ENCODE measurements at places on chromosomes 7 and 10.

DNA sequence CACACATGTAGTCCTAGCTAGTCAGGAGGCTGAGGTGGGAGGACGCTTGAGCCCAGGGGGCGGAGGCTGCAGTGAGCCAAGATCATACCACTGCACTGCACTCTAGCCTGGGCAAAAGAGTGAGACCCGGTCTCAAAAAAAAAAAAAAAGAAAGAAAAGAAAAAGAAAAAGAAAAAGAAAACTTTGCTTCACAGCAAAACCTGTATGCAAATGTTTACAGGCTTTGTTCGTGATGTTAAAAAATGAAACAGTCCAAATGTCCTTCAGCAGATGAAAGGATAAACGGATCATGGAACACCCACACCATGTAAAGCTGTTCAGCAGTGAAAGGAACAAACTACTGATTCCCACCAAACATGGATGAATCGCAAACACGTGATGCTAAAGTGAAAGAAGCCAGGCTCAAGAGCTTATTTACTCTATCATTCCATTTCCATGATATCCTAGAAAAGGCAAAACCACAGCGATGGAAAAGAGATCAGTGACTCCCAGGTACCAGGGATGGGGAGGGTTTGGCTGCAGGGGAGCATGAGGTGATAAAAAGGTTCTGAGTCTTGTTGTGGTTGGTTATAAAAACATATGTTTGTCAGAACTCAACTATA lies 15.1 kb downstream of the LRRC20 start:
- DNase-seq, result no peak

GRCh38 chr7:66145400-66146104 lies 30.9 kb downstream of the CRCP start:
- DNase-seq, result no peak

DNA sequence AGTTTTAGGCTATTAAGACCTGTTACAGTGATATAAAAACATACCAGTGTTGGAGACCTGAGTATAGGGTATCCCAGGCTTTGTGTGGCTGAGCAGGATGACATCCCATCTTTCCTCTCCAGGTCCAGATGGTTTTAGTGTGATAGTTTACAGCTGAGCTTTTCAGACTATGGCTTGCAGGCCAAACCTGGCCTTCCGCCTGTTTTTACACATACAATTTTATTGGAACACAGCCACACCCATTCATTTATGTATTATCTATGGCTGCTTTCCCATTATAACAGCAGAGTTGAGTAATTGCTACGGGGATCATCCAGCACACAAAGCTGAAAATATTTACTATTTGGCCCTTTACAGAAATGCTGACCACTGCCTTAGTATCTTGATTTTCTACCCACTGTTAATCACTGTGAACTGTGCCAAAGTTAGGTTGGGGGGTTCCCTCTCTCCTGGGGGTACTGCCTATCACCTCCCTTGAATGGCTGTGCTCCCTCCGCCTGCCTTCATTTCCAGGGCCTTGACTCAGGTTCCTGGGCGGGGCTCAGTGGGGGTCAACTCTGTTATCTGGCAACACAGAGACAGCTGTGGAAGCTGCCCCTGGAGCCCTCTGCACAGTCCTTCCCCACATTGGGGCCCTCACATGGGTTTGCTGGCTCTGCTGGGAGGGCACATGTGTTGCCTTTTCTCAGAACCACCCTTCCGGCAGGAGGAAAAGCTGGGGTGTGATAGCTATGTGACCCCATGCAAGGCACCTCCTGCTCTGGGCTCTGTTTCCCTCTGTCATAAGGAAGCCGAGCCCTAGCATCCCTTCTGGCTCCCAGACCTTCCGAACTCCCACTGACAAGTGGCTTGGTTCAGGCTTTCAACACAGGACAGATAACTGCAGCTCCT lies 40.3 kb upstream of the SH2D4B start:
- DNase-seq, result no peak

DNA sequence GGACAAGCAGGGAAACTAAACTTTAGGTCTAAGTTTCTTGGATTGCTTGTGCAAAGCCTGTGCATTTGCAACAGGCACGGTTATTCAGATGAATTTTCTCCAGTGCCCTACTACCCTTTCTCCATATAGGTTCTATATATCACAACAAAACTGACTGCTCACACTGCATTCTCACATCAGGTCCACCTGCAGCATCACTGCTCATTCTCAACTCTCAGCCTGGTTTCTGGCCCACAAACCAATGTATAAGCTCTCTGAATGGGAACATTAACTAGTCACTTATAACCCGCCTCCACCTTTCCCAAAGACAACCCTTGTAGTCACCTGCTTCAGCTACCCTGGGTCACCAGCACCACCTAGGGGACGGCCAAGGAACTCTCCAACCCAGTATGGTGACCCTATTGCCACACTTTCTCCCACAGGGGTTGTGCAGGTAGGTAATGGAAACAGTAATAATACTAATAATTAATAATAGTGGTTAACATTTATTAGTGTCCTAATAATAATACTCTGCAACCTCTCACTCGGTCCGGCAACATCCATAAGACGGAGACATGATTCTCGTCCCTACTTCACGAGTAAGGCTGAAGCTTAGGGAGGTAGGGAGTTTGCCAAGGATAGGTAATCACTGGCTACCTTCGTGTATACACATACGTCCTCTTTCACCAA lies 97.3 kb downstream of the CLEC2L start:
- DNase-seq, result peak; percentile 30

DNA sequence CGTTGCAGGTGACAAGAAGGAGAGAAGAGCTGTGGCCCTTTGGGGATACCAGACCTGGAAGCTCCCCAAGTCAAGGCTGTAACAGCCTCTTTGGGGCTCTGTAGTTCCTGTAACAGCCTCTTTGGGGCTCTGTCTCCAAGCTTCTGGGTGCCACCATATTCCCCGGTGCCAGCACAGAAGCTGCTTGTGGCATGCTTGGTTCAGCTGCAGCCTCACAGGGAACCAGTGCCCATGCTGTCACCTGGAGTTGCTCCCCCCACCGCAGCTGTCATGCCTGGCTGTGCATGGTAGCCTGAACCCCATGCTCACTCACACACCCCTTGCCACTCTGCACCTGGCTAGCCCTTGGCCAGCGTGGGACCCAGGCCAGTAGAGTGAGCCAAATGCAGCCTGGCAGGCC lies 109.1 kb downstream of the ELAPOR2 start:
- DNase-seq, result no peak

DNA sequence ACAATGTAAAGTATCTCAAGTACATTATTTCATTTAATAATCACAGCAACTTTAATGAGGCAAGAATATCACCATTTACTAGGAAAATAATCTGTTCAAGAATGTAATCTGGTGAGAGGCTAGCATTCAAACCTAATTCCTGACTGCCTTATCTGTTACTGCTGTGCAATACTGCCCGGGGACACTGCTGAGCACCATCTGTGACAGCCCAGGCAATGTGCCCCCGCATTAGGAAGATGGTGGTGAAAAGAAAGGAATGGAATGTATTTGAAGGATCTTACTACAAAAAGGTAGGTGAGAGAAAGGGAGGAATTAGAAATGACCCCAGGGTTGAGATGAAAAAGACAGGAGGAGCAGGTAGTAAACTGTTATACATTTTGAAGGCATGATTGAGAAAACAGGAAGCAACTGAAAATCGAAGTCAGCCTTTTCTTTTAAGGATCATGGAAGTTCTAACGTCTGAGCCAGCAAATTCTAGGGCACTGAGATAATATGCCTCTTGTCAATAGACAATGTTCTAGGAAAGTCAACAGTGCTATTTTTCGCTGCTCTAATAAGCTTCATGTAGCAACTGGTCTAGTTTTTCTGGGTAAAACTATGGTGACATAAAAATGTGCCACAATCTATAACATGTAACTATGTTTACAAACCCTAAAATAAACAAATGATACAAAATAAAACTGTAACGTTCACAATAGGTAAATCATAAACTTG lies 90.4 kb downstream of the ETV1 start:
- DNase-seq, result peak; percentile 6

DNA sequence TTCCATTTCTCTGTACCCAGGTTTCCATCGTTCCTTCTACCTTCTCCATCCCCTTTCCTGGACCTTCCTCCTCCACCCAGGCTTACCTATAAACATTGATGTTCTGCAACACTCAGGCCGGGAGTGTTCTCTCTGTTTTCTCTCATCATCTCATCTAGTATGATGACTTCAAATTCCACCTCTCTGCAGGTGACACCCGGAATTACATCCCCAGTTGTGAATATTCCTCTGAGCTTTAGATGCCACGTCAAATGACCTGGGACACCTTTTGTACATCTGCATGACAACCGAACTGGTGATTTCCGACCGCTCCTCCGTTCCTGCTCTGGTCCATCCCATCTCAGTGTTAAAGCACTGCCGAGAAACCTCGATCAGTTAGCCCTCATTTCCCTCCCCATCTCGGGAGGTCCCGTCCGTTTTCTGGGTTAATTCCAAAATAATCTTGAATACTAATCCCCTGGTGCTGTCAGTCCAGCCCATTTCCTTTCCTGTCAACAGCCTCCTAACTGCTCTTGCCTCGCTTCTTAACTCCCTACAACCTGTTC lies 76.7 kb upstream of the SAMD8 start:
- no peak for DNase-seq

DNA sequence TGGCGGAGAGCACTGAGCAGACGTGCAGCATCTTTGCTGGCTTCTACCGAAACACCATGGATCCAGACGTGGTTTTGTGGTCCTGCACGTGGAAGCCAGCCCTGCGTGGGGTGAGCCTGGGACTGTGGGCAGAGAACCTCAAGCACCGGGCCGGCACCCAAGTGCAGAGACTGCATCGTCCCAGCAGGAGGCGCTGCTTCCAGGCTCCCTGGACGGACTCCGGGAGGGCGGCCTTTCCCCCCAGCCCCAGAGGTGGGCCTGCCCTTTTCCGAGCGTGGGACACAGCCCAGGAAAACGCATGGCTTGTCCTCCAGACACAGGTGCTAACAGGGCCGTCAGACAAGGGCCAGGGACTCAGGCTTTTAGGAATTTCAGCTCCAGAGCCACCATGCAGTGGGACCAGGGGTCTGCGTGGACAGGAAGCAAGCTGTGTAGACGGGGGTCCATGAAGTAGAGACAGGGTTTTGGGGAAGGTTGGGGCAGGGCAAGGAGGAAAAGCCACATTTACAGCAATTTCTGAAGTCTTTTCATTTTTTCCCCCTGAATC lies 303.9 kb downstream of the WDR37 start:
- no peak for DNase-seq
